ENCODE measurements at places on chromosomes 6 and 20.
A peak's percentile ranks its signal among the peaks of the same experiment; 100 is the strongest.

GRCh38 chr6:163826629-163827028 is 412.1 kb downstream of the QKI start:
- H3K36me3 ChIP-seq, result no peaks in the 10 kb centered on the region
- no peaks in the 10 kb centered on the region for H3K4me1 ChIP-seq
- no peaks in the 10 kb centered on the region for H3K27me3 ChIP-seq
- no peak for DNase-seq
- no peak overlapping the region for H3K27ac ChIP-seq
- no peak overlapping the region for H3K4me3 ChIP-seq

DNA sequence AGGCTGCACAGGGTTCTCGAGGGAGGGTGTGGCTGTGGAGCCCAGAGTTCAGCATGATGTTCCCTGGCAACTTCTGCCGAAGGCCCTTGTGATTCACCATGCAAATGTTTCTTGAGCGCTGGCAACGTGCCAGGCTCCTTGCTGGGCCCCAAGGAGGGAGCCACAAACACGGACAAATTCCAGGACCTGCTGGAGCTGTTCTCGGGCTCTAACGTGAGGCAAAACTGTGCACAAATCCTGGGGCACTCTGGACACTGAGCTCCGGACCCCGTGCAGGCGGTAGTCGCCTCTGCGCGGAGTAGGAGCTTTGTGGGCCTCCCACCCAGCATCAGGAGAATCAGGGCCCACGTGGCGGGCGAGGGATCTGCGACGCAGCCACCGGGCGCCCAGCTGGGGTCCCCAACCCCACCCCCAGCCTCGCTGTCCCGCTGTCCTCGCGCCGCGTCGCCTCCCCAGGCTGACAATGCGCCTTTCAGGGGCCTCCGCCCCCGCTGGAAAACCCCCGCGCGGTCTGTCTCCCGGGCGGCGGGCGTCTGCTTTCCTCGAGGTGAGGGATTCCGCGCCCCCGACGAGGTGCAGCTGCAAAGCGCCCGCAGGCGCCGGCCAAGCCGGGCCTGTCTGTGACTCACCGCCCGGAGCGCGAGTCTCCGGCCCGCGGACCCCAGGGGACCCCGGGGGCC is 31.7 kb upstream of the SCUBE3 start:
- DNase-seq, result no peak
- H3K4me3 ChIP-seq, result no peak overlapping the region

DNA sequence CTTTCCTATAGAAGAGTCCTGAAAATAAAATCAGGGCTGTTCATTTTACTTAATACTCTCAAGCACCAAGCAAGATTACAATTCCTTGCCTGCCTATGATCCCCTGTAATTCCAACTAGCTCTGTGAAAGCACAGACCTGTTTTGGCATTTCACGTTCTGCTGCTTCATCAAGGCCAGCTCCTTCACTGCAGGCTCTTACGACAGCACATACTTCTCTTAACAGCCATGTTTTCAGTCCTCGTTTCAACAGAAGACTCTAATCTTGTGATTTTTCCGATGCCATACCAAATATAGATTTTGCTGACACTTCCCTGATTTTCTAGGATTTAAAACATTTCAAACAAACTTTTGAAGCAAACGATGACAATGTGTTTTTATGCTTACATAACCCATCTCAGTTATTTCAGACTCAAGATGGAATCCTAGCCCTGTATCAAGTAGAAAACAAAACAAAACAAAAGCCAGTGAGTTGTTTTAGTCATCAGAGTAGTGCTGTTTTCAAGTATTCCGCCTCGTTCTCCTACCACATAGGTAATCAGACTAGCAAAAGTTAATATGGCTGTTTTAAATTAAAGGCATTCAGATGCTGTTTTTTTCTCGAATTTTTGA is 616.5 kb upstream of the CITED2 start:
- no peaks in the 10 kb centered on the region for H3K27me3 ChIP-seq
- H3K4me3 ChIP-seq, result no peak overlapping the region
- H3K27ac ChIP-seq, result no peak overlapping the region
- H3K36me3 ChIP-seq, result no peaks in the 10 kb centered on the region

DNA sequence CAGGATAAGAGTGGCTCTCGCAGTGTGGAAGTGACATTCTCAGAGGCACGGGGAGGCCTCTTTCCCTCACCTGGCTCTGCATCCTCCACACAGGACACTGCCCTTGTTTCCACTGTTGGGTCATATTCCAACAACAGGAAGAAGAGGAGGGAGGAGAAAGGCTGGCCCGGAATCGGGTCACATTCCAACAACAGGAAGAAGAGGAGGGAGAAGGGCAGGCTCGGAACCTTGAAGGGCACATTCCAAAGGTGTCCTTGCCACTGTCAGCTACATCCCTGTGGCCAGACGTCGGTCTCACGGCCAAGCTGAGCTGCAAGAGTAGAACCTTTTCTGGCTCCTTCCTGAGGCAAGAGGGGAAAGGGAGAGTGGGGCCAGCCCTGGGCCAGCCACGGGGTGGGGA is 25.4 kb downstream of the CHRNA4 start:
- H3K4me3 ChIP-seq, result no peak overlapping the region
- no peaks in the 10 kb centered on the region for H3K4me1 ChIP-seq
- no peak for DNase-seq
- no peaks in the 10 kb centered on the region for H3K27me3 ChIP-seq
- no peak overlapping the region for H3K27ac ChIP-seq
- no peaks in the 10 kb centered on the region for H3K36me3 ChIP-seq

- H3K4me3 ChIP-seq, result no peak overlapping the region
- no peak for DNase-seq
- H3K27ac ChIP-seq, result no peak overlapping the region
- no peaks in the 10 kb centered on the region for H3K4me1 ChIP-seq
These were observed 32.2 kb upstream of the ARFGEF2 start for GRCh38 chr20:48889140-48889790.

DNA sequence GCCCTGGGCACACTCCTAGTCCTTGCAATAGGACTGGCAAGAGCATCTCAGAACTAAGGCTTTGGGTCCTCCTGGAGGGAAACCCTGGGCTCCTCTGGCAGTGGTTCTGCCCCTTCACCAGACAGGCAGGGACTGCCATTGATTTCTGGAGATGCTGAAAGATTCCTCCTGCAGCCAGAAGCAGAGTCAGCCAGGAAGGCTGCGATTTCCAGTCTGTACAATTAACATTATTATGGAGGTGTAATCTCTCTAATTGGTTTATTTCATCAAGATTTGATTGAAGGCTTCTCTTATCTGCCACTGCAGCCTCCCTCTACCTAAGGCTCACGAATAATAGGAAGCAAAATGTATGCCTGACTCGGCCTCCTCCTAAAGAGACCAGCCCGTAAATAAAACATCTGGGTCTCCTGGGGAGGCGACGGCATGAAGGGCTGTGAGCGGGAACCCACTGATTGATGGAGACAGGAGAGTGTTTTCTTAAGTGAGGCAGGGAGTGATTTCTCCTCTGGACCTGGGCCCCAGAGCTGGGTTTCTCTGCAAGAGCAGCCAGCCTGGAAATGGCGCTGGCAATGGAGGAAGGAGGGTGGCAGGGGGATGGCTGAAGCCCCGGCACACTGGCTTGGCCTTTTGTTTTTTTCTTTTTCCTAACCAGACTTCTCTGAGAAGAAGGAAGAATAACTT is 689.6 kb downstream of the DHX35 start:
- no peaks in the 10 kb centered on the region for H3K4me1 ChIP-seq
- H3K36me3 ChIP-seq, result no peaks in the 10 kb centered on the region
- DNase-seq, result no peak
- no peak overlapping the region for H3K4me3 ChIP-seq
- H3K27ac ChIP-seq, result no peak overlapping the region

DNA sequence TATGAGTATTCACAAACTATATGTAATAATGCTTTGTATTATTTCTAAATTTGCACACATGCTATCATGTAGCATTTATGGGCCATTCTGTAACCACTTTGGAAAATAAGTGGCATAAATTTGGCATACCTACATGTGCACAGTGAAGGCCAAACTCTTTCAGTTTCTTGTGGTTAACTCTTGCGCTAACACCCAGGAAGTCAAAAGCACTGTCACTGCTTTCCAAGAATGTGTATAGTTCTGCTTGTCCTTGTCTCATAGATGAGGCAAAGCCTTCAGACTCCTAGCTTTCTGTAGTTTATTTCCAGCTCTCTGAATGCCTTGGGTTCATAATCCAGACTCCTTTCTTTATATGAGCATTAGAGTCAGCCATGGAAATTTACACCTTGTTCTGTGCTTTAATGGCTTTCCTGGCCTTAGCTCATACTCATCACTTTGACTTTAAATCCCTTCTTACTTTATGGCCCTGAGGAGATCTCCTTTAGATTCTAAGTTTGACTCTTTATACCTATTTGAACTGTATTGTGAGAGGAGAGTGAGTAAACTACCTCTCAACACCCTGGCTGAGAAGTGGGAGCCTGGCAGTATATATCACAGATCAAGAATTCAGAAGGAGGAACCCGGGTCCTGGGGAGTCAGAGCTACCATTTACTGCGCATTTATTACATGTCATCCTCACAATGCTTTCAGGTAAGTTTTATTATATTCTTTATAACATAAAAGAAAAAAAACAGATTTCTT is 949 bp upstream of the SLC17A3 start:
- H3K27ac ChIP-seq, result no peak overlapping the region
- no peaks in the 10 kb centered on the region for H3K36me3 ChIP-seq
- H3K4me3 ChIP-seq, result no peak overlapping the region
- DNase-seq, result no peak
- no peaks in the 10 kb centered on the region for H3K4me1 ChIP-seq

GRCh38 chr6:146850981-146851380 is 252.2 kb downstream of the ADGB start:
- H3K27me3 ChIP-seq, result no peaks in the 10 kb centered on the region
- no peak for DNase-seq
- H3K4me3 ChIP-seq, result no peak overlapping the region

- H3K27me3 ChIP-seq, result no peaks in the 10 kb centered on the region
- H3K27ac ChIP-seq, result peak overlapping the region; percentile 99
- DNase-seq, result no peak
- H3K36me3 ChIP-seq, result no peaks in the 10 kb centered on the region
- H3K4me1 ChIP-seq, result peaks cover 17% of the 10 kb centered on the region
These were observed 852 bp downstream of the GMNN start for GRCh38 chr6:24775520-24776058.

DNA sequence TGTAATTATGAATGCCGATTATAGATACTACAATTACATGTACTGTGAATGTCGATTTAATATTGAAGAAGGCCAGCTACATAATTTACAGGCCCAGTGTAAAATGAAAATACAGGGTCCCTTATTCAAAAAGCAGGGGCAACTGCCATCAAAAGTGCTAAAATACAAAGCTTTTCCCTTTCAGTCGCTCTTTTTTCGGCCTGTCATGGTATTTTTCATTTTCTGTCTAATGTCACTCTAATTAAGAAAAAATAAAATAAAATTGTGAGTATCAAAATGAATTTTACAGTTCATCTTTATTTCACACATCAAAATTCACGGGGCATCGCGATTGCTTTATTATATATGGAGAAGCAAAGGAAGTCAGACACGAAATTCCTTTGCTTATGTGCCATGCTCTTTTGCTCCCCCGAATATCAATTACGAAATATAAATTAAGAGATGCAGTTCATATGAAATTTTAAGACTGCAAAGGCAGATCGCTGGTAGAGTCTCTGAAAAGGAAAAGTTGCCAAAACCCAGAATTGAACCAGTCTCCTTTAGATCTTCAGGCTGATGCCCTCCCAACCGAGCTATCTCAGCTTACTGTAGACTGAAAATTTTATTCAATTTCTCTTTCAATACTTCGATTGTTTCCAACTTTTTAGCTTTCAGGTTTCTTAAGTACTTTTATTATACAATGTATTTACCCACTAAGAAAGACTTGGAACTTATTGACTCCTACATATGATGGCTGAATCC is 197.0 kb downstream of the TRIM27 start:
- H3K27ac ChIP-seq, result no peak overlapping the region
- H3K4me3 ChIP-seq, result no peak overlapping the region
- DNase-seq, result no peak
- H3K36me3 ChIP-seq, result no peaks in the 10 kb centered on the region

- no peak overlapping the region for H3K4me3 ChIP-seq
- H3K27ac ChIP-seq, result no peak overlapping the region
- no peaks in the 10 kb centered on the region for H3K4me1 ChIP-seq
- H3K27me3 ChIP-seq, result no peaks in the 10 kb centered on the region
- no peak for DNase-seq
These were observed 13.5 kb downstream of the GPR63 start for GRCh38 chr6:96823743-96824142.

DNA sequence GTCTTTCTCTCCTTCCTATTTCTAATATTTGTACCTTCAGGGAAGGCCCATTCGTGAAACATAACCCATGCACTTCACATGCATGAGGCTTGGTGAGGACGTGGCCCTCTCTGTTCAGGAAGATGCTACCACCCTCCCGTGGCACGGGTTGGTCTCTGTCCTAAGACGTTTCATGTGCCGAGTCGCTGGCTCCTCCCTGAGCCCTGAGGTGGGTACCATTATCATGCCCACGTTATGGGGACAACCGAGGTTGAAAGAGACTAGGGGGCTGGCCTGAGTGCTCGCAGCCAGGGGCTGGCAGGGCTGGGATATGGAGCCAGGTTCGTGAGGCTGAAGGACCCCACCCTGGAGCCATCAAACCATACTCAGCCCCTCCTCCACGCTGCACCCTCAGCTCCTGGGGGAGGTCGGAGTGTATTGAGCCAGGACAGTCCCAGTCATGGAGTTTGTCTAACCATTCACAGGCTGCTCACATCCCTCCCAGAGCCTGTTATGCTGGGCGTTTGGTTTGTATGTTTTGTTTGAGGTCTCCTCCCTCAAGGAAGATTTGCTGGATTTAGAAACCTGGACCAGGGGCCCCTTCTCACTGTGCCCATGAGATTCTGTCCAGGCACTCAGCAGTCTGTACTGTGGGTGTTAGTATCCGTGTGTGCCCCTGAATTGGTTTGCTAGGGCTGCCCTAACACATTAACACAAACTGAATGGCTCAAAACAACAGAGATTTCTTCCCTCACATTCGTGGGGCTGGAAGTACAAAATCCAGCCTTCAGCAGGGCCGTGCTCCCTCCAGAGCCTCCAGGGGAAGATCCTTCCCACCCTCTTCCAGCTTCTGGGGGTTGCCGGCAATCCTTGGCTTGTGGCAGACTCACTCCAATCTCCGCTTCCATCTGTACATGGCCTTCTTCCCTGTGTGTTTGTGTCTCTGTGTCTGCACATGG is 88.3 kb downstream of the ANKRD60 start:
- H3K27me3 ChIP-seq, result no peaks in the 10 kb centered on the region
- no peak for DNase-seq
- H3K36me3 ChIP-seq, result no peaks in the 10 kb centered on the region

DNA sequence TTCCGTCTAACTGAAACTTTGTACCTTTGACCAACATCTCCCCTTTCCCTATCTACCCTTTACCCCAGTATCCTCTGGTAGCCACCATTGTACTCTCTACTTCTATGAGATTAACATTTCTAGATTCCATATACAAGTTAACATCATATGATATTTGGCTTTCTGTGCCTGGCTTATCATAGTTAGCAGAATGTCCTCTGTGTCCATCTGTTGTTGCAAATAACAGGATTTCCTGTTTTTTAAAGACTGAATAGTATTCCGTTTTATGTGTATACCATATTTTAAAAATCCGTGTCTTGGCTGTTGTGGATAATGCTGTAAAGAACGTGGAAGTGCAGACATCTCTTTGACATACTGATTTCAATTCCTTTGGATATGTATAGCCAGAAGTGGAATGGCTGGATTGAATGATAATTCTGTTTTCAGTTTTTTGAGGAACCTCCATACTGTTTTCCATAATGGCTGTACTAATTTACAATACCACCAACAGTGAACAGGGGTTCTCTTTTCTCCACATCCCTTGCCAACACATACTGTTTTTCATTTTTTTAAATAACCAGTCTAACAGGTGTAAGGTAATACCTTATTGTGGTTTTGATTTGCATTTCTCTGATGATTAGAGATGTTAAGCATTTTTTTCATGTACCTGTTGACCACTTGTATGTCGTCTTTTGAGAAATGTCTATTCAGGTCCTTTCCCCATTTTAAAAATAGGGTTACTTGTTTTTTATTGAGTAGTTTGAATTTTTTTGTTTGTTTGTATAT is 53.8 kb downstream of the CDC5L start:
- H3K27me3 ChIP-seq, result no peaks in the 10 kb centered on the region
- no peak overlapping the region for H3K4me3 ChIP-seq
- no peaks in the 10 kb centered on the region for H3K4me1 ChIP-seq

Data from Peyer's patch (tissue), 4 donors.